LHCN-M2 (cell line): ENCODE measurements at places on chromosomes 11 and 22.

DNA sequence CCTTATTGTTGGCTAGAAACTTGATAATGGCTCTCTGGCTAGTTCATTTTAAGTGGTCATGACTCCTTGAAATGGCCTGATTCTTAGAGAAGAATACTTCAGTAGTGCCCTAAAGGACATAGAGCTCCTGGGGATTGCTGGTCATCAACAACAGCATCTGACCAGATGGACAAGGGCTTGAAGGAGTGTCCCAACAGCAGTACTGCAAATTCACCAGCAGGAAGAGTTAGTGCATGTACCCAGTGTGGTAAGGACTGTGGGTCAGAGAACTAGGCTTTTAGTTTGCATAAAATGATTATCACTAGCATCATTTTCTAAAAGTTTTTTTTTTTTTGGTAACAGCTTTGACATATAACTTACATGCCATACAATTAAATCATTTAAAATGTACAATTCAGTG lies 39.5 kb upstream of the CUL5 start:
- DNase-seq: peak; percentile 8

GRCh38 chr11:104165014-104165413 lies 1.1 kb upstream of the PDGFD start:
- no peak for DNase-seq

DNA sequence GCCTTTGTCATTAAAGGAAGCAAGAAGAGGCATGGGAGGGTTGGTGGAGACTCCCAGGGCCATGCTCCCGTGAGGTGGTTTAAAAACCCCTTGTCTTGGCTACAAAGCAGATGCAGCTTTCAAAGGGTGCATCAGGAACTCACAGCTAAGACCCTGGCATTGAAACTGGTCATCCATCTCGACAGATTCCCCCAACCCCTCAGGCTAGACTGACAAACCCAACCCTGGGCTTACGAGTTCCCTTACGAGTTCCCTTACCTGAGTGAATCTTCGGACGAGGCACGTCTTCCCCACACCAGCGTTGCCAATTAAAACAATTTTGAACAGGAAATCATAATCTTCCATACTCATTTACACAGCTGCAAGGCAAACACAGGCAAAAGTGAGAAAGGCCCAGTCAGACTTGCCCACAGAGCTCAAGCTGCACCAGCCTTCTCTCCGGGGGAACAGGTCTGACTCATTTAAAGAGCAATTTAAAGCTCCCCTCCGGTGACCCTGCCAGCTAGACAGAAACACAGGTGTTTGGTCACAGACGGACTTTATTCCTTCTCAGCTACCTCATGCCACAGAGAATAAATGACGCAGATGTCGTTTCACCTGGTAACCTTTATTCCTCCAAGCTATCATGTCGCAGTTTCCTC lies 74.6 kb downstream of the RAB30 start:
- DNase-seq: peak; percentile 52

DNA sequence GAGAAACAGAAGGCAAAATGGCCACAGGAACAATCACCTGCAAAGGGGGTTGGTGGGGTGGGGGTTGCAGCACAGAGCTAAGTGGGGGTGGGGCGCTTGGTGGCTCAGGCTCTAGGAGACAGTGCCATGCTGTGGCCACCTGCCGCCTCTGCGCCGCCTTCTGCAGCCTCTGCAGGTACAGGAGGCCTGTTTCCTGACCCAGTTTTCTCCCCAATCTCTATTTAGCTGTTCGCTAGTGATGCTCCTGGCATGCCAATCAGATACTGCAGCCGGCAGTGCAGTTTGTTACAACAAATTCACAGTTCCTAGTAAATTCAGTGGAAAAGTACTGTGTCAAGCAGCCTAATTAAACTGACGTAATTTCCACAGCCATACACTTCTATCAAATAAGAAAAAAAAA lies 106.4 kb downstream of the SERGEF start:
- no peak for DNase-seq

DNA sequence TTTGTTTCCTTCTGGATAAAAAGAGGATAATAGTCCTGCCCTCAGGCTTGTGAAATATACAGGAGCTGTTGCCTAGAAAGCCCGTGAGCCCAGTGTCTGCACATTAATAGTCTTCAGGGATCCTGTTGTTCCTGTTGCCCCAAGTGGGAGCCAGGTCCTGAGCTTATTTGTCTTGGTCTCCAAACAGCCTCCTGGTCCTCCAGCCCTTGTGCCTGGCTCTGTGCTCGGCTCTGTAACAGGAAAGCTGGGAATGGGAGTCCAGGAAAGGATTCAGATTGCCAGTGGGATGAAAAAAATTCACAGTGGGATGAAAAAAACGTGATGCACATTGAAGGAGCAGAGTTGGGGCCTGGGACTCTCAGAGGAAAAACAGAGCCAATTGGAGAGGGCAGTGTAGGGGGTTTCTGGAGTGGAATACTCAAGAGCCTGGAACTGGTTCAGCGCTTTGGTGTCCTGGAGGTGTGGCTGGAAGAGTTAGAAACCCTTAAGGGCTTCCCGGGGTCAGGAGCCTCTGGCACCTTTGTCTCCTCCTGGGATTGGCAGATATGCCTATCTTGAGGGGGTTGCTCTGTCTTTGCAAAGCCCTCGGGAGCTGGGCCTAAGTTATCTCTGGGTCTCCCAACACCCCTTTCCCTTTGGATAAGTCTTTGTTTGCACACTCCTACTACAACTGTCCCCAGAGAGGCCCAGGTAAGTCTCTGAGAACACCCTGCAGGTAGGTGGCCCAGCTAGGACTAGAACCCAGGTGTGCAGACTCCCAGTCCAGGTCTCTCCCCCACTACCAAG lies 2.3 kb upstream of the INPPL1 start:
- no peak for DNase-seq

- DNase-seq: no peak
These were observed 10.1 kb upstream of the SERPIND1 start for GRCh38 chr22:20763630-20764470.

GRCh38 chr11:36057379-36058042 lies 113.6 kb downstream of the LDLRAD3 start:
- DNase-seq: peak; percentile 50

DNA sequence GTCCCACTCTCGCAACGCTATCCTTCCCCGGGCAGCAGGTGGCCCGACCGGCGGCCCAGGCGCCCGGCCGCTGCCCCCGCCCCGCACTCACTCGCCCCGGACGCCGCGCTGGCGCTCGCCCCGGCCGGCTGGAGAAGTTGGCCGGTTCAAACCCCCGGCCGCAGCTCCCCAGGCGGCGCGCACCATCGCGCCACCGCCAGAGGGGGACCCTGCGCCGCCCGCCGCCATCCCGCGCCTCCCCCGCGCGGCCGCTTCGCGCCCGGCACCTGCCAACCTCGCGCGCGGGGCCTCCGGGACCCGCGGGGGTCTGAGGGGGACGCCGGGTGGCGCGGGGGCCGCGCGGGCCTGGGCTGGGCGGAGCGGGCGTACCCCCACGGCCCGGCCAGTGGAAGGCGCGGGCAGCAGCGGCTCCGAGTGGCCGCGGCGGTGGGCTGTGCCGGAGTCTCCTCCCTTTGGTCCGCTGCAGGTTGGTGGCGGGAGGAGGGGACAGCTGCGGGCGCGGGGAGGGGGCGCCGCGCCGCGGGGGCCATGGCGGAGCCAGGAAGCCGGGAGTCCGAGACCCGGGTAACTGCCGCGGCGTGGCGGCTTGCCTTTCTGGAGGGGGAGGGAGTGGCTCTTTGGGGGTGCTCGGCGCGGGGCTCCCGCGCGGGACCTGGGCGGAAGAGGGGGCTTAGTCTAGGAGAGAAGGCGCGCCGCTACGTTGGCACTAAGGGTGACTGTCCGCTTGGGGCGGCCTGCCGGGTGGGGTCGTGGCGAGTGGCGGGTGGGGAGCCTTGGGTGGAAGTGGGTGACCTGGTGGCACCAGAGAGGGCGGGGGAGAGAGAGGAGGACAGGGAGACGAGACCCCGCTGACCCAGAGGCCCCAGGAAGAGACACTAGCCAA lies at the start of the genes MPST and TST:
Gene MPST (plus strand): TSS at position 434 of the 883 bp plus-strand sequence. CDS start 95 bp downstream, at position 529.
Gene TST (minus strand): TSS at position 139 of the 883 bp plus-strand sequence. CDS start 715 bp downstream, outside the sequence.
- peak; percentile 47 for DNase-seq

DNA sequence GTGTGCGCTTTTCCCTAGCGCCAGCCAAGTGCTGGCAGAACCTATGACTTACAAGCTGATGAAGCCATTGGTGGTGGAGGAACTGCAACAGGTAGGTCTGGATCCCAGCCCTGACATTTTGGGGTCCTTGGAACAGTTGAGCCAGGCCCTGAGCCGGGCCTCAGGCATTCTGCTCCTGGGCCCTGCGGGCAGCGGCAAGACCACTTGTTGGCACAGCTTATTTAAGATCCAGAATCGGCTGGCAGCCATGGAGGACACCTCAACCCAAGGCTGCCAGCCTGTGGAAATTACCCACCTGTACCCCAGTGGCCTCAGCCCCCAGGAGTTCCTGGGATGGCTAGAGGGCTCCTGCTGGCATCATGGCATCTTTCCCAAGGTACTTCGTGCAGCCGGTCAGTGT lies 49.7 kb downstream of the DNHD1 start:
- no peak for DNase-seq
